ENCODE measurements at places on chromosomes 7 and 10.
A peak's percentile ranks its signal among the peaks of the same experiment; 100 is the strongest.

DNA sequence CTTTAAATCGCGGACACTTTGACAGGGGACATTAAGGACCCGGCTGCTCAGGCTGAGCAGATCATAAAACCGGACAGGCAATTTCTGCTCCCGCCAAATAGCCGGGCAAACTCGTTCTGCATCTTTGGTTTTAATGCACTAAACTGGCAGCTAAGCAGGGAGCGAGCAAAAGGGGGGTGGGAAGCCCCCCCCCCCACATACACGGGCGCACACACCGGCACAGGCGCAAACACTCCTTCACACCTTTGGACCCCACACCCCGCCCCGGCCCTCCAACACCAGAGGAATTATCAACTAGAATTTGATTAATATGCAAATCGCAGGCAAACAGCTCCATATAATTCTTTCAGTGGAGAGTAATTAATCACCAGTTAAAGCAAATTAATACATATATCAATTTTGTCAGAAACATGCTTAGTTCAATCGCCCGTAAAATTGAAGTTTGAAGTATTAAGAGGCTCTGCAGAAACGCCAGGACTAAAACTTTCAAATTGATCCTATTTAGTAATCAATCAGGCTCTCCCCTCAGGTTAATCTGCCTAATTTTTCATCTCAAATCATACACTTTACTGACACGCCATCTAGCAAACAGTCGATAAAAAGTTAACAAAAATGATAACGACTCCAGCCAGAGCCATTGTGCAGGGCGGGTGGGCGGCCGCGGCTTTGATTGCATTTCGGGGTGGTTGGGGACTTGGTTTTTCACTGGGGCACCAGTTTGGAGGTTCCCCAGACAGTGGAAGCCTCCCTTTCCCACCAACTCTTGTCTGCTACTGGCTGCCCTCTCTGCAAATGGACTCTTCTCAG is 9.9 kb downstream of the LBX1 start:
- no peak for DNase-seq

DNA sequence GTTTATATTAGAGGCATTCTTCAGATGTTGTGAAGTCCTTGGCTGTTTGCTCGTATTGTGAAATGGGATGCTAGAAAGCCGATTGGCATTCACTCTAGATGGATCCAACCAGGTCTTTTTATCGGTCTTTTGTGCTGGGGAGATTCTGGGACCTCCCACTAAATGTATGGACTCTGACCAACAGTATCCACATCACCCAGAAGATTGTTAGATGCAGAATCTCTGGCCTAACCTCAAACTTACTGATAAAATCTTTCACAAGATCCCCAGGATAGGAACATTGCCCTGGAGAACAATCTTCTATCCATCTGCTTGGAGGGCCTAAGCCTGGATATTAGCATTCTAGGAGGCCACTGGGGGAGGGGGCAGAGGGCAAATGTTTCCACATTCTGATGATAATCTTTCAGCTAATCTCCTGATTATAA is 160.9 kb downstream of the PLXDC2 start:
- DNase-seq: no peak

- DNase-seq: no peak
Observed at GRCh38 chr7:930975-931758, 23.3 kb downstream of the ADAP1 start.

GRCh38 chr7:73779517-73779916 is 9.4 kb upstream of the CLDN3 start:
- DNase-seq: no peak

DNA sequence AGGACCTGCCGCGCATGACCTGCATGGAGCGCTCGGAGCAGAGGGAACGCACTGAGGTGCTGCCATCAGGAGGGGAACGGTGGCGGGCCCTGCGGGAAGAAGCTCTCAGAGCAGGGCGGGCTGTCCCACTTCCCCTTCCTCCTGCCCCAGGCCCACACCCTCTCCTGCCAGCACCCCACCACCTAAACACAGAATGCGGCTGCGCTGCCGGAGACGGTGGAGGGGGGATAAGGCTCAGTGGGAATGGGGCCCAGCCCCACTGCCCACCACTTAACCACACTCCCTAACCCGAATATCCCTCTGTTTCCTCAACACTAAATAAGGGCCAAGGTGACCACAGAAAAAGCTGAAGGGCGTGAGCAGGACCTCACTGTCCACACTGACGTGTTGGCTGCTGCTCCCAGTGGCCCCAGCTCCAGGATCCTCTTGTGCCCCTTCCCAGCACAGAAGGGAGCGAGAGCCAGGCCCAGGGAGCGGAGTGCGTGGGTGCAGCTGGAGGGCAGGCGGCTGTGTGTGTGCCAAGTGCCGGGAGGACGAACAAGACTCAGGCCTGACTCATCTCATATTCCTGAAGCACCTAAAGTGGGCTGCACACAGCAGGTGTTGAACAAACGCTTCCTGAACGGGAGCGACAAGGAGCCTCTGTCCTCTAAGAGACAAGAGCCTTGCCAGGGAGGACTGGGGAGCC is 116.8 kb downstream of the MAD1L1 start:
- no peak for DNase-seq

DNA sequence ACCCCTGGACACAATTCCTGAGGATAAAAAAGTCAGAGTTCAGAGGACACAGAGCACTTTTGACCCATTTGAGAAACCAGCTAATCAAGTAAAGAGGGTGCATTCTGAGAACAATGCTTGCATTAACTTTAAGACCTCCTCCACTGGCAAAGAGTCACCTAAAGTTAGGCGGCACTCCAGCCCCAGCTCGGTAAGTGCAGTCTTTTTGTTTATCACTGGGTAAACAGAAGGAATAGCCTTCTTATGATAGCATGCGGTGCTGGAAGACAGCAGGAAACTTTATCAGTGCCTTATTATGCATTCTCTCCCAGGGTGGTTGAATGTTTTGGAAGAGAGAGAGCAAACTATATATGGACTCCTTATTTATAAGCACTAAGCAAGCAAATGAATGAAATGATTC is 130.5 kb downstream of the CDK14 start:
- no peak for DNase-seq

DNA sequence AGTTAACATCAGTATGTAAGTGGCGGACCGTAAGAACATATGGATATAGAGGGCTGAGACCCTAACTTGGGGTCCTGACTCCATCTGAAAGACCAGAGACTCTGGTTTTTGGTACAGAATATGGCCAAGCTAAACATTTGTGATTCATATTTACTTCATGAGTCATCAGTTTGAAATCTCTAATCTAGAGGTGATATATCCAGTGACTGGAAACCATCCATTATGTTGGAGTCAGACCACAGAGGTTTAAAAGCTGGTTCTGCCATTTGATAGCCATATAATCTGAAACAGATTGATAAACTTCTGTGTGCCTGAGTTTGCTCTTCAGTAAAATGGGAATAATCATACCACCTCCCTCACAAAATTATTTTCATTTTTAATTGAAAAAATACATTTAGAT is 505.3 kb downstream of the SORCS3 start:
- DNase-seq: no peak

GRCh38 chr7:42253316-42253715 is 16.3 kb upstream of the GLI3 start:
- DNase-seq: no peak

DNA sequence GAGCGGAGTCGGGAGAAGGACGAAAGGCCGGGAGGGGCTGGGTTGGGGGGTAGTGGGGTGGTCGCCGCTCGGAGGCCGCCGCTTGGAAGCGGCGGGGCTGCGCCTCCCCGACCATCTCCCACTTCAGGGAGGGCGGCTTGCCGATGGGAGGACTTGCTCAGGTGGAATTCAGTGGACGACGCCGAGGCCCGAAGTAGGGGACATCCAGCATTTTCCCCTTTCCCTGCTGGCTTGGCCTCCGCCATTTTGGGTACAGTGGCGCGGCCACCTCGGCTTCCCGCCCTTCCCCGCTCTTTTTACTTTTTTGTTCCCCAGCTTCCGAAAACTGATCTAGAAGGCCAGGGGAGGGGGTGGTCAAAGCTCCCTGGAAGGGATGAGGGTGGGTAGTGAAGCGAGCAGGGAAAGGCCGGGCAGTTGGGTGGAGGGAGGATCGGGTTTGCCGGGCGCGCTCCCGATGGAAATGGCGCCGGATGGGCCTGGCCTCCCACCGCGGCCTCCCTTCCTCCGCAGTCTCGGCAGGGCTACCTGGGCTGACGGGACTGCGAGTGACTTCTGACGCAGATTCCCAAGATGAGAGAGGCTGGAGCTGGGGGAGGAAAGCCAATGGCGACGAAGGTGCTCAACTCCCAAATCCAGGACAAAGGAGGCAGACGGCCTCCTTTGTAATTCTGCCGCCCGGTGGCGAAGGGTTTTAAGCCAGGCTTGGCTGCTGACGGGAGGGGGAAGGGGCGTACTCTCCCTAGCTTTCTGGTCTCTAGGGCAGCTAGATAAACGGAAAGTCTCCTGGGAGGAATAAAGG is at the start of gene PBLD:
Gene PBLD (minus strand): TSS at position 670 of the 799 bp plus-strand sequence. CDS start 26,084 bp downstream, outside the sequence.
- DNase-seq: peak; percentile 64

DNA sequence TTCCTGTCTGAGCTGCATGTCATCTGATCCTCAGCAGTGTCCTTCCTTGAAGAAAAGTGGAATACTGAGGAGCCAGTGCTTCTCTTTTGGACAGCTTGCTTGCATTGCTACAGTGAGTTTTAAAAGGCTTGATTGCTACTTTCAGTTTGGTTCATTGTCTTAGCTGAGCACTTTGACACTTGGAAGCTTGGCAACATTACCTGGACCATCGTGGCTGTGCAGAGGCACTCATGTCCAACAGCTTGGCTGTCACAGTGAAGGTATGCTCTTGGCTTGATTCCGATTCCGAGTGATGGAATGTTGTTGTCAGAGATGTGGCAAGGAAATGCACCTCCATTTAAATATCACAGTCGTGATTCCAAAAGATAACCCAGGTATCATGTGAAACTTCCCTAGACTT is 102.4 kb downstream of the FAS start:
- no peak for DNase-seq

GRCh38 chr10:69729326-69730048 is 72.2 kb upstream of the COL13A1 start:
- no peak for DNase-seq

- no peak for DNase-seq
Observed at GRCh38 chr7:80641548-80641947, 3.1 kb downstream of the CD36 start.

- peak; percentile 82 for DNase-seq
Observed at GRCh38 chr7:129530795-129531391, 28.6 kb downstream of the SMKR1 start.

- DNase-seq: no peak
Observed at GRCh38 chr10:23065181-23065948, 30.0 kb upstream of the MSRB2 start.

DNA sequence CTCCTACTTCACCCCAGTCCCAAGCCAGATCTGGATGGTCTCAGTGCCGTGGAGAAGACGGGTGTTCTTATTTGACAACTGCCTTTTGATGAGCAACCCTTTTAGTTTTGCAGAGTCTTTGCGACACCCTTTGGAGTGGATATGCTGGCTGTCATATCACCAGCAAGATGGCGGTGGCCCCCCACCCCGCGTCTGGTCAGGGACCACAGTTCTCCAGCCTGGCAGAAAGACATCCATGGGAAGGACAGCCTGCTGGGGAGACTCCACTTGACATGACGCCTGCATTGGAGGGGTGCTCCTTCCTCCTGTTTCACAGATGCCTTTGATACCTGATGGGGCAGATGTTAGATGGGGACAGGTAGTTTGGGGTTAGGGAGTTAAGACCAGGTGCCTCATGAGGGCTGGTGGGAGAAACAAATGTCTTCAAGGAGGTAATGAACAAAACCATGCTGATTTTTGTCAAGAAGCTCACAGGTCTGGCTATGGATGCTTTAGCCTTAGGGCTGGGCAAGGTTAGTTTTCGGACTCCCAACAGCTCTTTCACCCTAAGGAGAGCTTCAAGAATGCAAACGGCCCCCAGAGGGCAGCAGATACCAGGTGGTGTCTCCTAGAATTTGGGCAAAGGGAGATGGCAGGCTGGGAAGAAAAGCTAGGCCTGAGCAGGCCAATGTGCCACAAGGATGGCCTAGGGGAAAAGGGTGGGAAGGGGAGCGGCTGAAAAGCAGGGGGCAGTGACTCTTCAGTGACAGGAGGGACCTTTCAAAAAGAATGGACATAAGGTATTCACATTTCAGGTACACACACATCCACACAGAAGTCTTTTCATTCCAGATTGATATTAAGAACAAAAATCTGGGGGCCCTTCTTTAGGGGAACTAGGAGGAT is 95.2 kb downstream of the CLEC2L start:
- peak; percentile 42 for DNase-seq

DNA sequence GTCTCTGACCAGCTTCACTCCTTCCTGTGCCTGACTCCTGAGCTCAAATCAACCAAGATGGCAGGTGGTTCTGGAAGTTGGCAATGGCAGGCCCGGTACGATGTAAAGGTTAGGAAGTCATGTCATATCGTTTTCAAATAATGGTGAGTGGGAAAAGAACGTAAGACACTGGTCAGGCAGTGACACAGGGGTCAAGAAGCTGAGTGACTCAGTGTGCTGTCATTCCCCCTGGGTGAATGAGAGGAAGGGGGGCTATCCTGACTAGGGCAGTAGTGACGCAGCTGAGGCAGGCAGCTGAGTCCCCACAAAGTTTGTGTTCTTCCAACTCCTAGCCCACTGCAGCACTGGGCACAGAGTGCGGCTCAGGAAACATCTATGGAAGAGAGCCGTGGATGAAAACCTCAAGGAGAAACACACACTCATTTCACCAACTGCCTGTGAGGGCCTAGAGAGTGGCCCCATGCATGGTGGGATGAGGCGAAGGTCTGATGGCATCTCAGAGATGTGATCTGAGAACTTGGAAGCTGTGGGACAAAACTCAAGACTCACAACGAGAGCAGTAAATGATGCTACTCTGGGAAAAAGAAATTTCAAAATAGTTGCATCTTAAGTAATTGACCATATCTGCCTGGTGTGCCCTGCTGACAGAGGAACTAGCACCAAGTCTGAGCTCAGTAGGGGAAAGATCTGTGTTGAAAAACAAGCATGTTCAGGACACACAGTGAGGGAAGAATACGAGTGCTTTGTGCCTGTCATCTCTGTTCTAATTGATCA is 23.2 kb downstream of the CREB3L2 start:
- DNase-seq: no peak

DNA sequence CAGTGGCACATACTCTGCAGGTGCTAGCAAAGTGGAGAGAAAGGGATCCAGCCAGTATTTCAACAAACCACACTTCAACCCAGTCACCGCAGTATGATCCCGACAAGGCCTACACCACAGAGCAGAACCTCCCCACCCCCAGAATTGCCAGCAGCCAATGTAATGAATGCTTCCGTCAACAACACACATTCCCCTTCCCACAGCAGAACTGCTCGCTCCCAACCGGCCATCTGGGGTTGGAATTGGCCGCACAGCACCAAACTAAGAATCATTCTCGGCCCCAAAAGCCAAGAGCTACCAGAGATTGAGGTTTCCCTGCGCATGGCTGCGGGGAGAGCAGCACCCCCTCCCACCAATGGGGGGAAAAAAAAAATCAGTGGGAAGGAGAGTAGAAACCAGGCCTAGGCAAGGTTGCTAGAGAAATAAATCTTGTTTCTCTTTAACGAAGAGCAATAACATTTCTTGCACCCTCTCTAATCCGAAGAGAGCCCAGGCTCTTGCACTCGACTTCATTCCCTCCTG is 1.1 kb downstream of the WASL start:
- peak; percentile 39 for DNase-seq

Data from activated CD4-positive, alpha-beta T cell treated with anti-CD3 and anti-CD28 coated beads, Interleukin-2, Interleukin-4, amounts not matched to agents 100 ng/mL and 50 ng/mL, durations not matched to agents 16 hours and 8 hours (primary cell).